ENCODE measurements at places on chromosomes 13 and 19.

GRCh38 chr13:45333977-45334922 is 6.7 kb downstream of the TPT1 start:
- no peak for DNase-seq

DNA sequence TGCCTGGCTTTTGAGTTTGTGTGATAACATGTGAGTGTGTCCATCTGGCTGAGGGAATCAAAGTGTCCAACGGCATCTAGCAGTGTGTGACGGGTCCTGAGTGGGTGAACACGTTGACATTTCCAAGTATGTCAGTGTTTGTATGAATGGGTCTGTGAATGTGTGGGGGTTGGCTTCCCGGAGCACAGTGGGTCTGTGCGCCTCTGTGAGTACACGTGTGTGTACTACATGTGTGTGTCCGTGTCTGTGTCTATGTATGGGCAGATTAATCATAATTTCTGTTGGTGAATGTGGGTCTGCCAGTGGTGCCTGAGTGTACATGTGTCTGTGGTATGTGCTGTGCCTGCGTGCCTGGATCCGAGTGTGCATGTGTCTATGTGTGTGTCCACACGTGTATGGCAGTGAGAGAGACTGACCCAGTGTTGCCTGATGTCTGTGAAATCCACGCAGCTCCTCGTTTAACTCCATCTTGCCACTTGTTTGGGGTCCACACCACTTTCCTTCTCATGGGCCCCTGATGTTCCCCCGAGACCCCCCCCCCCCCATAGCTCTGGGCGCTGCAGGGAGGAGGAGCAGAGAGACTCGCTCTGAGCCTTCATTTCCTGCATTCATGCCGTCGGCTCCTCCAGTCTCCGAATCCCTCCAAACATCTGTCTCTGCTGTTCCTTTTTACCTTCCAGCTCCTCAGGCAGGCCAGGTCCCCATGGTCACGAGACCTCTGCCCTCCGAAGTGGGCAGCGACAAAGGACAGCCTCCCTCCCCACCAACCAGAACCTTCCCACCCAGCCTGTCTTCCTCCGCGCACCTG is 5.3 kb downstream of the CCDC8 start:
- no peak for DNase-seq

GRCh38 chr13:113732961-113733950 is 25.8 kb upstream of the TMEM255B start:
- DNase-seq: no peak

GRCh38 chr13:82076496-82076895 is 1735.6 kb upstream of the SPRY2 start:
- DNase-seq: no peak

DNA sequence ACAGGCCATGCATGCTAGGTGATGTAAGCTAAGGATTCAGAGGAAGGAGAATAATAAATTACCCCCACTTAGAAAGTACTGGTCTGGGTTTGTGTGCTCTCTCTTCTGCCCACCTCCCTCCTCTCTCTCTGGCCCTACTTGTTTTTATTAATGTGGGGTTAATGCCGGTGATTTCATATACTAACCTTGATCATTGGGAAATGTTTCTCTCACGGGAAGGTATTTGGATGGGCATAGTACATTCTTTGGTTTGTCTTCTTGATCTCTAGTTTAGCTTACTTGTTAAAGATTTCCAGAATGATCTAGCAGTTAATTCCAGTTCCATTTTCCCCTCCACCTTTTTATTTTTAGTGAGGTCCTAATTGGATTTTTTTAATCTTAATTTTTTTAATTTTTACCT is 24.6 kb downstream of the ARHGAP35 start:
- no peak for DNase-seq

DNA sequence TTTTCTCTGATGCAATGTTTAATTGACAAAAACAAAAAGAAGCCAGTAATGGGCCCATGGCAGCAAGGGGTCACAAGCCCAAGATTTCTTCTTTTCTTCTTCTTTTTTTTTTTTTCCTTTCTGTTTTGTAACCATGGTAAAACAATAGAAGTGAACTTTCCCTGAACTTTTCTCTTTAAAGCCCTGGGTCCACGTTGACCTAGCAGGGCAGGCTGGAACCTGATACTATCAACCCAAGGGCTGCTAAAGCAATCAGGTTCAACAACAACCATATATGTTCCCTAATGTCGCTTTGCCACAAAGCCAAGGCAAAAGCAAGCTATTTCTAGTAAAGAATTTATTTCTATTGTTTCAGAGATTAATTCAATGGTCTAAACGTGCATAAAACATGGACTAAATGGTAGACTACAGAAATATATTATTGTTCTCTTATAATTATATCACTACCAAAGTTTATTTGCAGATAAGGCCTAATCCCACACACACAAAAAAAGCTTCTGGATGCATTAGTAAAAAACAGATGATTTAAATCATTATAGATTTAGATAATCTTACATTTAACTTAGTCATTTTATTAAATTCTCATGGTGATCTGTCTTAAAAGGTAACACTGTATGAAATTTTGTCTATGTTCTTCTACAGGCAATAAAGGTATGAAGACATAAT is 153.9 kb downstream of the DACH1 start:
- no peak for DNase-seq

- no peak for DNase-seq
Observed at GRCh38 chr13:29583073-29583785, 12.3 kb downstream of the SLC7A1 start.

GRCh38 chr19:35142606-35143230 is 337 bp upstream of the FXYD7 start:
- no peak for DNase-seq
